NCI-H774 (cell line): ENCODE measurements at places on chromosomes 6 and 20.

GRCh38 chr6:66949191-66949661 lies 1242.2 kb upstream of the EYS start:
- no peak for DNase-seq

DNA sequence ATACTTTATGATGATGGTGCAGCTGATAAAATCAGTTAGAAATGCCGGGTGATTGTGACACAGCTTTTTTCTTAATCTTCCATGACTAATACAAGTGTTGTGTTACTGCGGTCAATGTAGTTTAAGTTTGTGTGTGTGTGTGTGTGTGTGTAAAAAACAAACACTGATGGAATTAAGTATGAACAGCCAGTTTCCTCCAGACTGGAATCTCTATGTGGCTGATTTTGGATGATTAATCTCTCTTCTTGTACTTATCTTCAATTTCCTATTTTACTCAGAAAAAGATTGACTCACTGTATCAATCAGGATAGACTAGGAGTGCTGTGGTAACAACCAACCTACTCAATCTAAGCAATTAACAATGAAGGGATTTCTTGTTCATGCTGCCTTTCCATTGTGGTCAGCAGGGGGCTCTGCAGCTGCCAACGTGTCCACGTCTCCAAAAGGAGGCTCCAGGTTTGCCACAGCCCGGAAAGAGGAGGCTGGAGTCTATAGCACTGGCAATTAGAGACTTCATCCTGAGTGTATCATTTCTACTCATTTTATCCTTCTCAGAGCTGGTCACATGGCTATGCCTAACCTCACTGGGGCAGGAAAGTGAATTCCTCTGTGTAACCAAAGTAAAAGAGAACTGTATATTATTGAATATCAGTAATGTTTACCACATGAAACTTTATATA lies 107.7 kb downstream of the CD109 start:
- DNase-seq, result peak; percentile 76

DNA sequence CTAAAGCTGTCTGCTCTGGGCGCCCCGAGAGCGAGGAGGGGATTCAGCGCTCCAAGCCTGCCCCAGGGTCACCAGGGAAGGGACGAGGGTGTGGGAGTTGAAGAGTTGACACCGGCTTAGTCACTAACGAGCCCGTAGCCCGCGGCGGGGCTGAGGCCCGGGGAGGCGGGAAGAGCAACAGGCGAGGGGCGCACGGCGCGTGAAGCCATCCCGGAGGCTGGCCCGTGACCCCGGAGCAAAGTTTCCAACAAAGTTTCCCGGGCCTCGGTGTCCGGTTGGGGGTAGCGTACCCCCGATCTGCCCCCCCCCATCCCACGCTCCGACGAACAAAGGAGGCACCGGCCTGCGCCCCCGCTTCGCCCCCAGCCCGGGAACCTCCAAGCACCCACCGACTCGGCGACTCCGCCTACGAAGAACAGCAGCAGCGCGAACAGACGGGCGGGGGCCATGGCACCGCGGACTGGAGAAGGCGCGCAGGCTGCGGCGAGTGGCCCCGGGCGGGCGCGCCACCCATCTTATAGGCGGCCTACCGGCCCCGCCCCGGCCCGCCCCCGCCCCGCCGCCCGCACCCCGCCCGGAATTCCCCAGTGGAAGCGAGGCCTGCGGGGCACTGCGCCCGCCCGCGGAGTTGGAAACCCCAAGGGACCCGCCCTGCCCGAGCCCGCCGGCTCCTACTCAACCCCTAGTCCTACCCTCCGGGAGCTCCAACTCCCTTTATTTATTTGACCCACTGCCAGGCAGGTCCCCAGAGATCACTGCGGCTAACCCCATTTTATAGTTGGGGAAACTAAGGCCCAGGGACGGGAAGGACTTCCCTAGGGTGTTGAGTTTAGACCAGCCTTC lies at the start of gene SDC4:
SDC4 (minus strand) TSS at position 489 of the 843 bp plus-strand sequence; CDS start at position 449, 40 bp downstream.
- peak; percentile 31 for DNase-seq

DNA sequence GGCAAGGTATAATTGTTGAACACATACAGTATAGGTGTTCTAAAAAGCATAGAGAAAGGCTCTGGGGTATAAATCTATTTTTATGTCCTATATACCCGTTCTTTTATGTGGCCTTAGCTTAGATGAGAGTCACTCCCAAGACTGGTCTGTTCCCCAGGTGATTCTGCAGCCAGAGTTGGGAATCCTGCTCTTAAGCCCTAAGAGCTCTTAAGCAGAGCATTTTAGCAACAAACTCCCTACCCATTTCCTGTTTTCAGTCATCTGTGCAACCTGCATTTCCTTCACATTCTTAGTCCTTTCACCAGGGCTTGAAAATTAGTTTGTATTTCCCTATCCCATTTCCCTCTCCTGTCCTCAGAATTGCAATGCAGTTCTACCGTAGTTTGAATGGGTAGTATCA lies 166.1 kb downstream of the HS3ST5 start:
- DNase-seq, result no peak

GRCh38 chr20:36305602-36306551 lies at the start of gene DLGAP4:
Gene DLGAP4 (plus strand): TSS chr20:36306339. CDS start chr20:36431718, 125,379 bp downstream.
- no peak for DNase-seq

DNA sequence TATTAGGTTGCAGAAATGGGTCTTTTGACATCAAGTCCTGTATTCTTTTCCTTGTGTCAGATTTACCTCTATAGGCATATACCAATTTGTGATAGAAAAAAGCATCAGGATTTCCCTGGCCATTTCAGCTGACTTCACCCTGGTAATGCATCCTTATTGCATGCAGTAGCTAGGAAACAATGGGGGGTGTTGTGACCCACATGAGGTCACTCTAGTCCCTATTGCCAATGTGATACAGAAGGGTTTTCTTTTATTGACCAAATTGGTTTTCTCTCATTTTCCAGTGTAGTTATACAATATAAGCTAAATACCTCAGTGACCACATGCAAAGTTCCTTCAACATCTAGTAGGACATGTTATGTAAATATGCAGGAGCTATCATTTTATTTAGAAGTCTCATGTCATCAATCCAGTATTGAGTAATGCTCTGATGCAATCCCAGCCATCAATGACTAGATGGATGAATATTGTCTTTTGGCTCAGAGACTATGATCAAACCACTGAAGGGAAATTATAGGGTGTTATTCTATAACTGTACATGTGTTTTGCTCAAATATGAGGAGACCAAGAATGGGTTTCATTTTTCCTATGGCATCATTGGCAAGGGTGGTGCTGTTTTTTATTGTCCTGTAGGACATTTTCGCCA lies 177.7 kb downstream of the KLHL32 start:
- DNase-seq, result no peak

- no peak for DNase-seq
These were observed 23.2 kb downstream of the PRPF6 start for GRCh38 chr20:64003960-64004725.

DNA sequence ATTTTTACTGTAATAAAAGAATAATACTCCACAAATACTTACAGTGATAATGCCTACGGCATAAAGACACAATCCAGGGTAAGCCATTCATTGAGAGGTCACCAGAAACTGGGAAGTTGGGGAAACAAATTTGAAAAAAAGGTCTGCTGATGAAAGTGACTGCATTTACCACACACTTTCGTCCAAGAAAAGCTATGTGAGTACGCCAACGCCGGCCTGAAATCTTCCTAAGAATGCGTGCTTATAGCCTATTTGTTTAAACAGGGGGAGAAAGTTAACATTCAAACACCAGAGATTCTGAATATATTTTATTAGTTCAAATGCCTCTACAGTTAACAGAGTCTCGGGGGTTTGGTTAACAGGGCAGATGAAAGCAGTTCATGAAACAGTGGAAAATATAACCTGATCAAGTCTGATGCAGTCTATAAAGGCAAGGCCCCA lies 657 bp upstream of the LTV1 start:
- DNase-seq, result no peak

- DNase-seq, result no peak
These were observed 151.2 kb downstream of the GRM4 start for GRCh38 chr6:33994472-33995308.

DNA sequence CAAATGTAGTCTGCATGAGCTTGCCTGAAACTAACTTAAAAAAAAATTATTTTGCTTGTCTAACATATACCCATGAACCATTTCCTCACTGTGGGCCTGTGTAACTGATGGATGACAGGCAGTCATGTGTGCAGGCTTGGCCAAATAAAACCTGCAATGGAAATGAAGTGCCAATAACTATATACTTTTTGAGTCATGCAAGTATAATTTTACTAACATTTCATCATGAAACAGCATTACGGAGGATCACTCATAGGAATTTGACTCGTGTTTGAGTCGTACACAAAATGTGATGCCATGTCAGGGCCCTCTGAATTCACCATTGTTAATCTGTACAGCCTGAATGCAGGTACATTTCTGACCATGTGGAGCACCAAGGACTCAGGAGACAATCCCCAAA lies 46.6 kb downstream of the HDDC2 start:
- no peak for DNase-seq

GRCh38 chr20:48523191-48523995 lies 304.4 kb downstream of the PREX1 start:
- no peak for DNase-seq

DNA sequence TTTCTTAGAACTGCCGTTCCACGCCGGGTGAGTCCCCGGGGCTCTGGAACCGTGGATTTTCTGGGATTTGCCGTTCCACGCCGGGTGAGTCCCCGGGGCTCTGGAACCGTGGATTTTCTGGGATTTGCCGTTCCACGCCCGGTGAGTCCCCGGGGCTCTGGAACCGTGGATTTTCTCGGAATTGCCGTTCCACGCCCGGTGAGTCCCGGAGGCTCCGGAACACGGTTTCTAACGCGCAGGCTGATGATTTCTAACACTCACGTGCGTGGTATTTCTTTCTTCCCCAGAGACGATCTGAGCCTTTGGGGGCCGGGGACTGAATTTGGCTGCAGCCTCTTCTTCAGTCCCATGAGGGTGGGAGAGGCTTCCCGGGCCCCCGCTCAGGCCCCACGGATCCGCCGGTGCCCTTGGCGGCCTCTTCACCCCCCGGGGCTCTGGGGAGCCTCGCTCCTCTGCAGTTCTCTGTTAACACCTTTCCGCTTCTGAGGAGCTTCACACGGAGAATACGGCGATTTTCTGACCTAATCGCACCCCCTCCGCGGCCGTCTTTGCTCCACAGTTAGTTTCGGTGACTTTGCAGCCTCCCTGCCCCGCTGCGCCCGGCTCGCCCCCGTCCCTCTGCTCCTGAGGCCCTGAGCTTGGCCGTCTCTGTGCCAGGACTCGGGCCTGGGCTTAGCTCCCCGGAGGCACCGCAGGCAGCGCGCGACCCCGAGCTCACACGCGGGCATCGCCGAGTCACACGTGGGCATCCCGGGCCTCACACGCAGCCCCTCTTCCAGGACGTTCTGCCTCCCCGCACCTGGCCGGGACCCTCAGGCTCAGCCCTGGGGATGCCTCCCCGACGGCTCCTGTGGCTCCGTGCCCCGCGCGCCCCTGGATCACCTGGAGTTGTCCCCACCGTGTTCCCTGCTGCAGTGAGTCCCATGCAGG lies 7.2 kb upstream of the KIF25 start:
- DNase-seq, result no peak

GRCh38 chr6:4370066-4370465 lies 234.7 kb upstream of the ECI2 start:
- no peak for DNase-seq

DNA sequence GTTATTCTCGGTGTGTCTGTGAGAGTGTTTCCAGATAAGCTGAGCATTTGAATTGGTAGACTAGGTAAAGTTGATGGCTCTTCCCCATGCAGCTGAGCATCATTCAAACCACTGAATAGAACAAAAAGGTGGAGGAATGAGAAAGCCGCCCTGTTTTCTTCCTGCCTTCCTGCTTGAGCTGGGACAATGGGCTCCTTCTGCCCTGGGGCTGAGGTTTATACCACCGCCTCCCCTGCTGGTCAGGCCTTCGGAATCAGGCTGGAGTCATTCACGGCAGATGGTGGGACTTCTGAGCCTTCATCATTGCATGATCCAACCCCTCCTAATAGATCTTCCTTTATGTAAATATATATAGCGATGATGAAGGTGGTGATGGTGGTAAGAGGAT lies 124.9 kb downstream of the ANKRD60 start:
- no peak for DNase-seq

DNA sequence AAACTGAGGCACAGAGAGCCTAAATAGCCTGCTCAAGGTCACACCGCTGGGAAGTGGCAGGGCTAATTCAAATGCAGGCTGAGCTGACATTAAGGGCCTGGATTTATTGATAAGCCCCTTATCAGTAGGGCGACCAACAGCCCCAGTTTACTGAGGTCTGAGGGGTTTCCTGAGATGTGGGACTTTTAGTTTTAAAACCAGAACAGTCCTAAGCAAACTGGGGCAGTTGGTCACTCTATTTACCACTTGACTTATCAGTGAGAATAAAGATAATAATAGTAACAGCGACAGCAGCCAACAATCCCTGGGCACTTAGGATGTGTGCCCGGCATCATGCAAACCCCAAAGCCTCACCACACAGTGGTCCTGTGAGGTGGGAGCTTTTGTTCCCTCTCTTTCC lies 27.6 kb downstream of the PREX1 start:
- no peak for DNase-seq

GRCh38 chr20:35560105-35560511 lies 18.2 kb downstream of the ERGIC3 start:
- no peak for DNase-seq

DNA sequence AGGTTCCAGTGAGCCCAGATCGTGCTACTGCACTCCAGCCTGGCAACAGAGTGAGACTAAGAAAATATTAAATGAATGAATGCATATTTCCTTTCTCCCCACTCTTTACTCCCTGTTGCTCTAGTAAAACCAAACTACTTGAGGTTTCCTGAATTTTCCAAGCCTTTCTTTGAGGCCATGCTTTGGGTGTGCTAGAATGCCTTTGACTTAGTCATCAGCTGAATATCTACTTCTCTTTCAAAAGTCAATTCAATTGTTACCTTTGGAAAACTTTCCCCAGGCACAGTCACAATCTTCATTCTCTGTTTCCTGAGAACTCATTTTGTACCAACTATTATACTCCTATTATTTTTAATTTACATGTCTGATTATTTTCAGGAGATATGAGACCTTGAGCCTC lies 27.5 kb upstream of the CEP85L start:
- no peak for DNase-seq

GRCh38 chr20:45373353-45374100 lies 4.6 kb downstream of the TP53TG5 start:
- peak; percentile 75 for DNase-seq
